ENCODE measurements at places on chromosomes 4 and X.

GRCh38 chr4:187550256-187550950 is 445.2 kb upstream of the ZFP42 start:
- DNase-seq = no peak

GRCh38 chr4:174120446-174121295 is 162.8 kb downstream of the FBXO8 start:
- peak; percentile 11 for DNase-seq

GRCh38 chr4:41506130-41506529 is 31.8 kb upstream of the LIMCH1 start:
- DNase-seq = no peak

GRCh38 chrX:132406106-132406505 is 82.7 kb downstream of the MBNL3 start:
- no peak for DNase-seq

DNA sequence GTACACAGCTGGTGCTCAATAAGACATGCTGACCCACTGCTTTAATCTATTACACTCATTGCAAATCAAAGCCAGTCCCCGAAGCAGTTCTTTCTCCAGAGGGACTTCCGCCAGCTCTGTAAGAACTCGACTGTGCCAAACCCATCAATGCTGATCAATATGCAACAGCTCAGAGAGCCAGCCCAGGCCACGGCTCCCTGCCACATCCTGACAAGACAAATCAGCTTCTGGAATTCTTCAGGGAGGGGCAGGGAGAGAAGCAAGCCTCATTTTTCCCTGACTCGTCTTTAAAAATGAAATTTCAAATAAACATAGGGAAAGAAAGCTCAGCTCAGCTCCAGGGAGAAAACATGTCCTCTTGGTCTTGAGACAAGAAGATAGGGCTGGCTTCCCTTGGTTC is 5.3 kb upstream of the ADRA2C start:
- no peak for DNase-seq

- peak; percentile 41 for DNase-seq
Observed at GRCh38 chrX:65985922-65986588, 53.8 kb downstream of the VSIG4 start.

DNA sequence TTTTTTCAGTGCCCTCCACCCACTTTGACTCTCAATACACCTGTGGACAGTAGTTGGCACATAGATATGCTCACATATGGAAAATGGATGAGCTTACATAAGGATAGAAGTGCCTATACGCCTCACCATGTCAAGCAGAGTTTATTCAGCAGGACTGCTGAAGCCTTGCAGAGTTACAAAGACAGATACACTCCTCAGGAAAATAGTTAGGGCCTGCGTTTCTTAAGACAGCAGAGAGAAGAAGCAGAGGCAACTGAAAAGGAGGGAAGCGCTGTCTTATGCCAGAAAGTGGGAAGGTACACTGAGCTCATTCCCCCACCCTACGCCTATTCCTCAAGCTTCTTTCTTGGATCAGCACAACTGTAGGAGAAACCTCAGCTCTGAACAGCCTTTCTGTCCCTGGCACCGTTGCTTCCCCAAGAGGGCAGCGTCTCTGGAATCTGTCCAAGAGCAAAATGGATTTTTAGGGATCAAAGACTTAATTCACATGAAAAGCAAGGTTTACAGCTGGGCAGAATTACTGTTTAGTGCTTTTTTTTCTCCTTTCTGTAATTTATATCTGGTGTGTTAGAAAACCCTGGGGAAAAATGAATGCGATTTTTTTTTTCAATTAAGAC is 37.3 kb upstream of the MBTPS2 start:
- DNase-seq = no peak

DNA sequence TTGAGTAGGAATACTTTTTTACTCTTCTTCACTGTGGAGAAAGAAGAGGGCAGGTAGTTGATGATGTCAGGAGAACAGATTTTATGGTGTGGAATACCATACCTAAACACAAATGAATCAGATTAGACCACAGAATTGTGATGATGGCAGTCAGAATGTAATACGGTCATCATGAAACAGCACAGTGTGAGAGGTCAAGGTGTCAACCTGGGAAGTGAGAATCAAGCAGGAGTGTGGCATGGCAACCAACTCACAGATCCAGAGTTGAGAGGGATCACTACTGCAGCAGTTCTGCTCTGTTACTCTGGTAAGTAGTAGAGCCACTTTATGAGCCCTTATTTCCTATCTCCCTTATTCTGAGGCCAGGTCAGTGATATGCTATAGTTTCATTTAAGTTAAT is 27.7 kb downstream of the METTL14 start:
- no peak for DNase-seq

DNA sequence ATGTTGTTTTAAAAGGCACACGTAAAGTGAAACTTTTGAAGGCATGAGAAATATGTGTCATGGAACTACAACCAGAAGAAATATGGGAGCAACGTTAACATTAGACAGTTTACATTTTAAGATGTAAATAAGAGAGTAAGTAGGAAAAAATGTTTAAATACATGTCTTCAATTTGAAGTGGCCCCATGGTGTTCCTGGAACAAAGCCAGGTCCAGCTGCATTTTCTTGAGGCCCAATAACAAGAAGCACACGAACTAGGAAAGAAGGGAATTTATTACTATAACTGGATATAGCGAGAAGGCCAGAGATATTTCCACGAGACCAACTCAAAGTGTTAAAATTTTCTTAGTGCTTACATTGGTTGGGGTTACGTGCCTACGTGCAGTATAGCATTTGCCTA is 458.1 kb downstream of the KCTD8 start:
- DNase-seq = no peak

- DNase-seq = no peak
Observed at GRCh38 chr4:169275180-169275579, 4.4 kb upstream of the SH3RF1 start.

DNA sequence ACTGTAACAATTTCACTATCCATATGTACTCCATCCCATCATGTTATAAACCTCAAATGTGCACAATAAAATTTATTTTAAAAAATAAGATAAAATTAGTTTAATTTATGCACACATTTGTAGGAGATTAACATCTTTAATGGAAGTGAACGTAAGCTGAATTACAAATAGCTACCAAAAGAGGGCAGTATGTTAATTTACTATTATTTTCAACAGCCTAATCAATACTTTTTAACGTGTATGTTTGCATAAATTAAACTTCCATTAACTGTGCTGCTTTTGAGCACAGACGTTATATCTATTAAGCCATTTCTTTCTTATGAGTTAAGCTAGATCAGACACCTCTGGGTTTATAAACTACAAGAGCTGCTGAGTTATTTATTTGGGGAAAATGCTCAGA is 56.5 kb upstream of the PHKA2 start:
- no peak for DNase-seq

GRCh38 chr4:25320336-25320735 is 7.8 kb downstream of the ZCCHC4 start:
- DNase-seq = no peak

GRCh38 chr4:151744614-151745013 is 16.2 kb downstream of the GATB start:
- no peak for DNase-seq

DNA sequence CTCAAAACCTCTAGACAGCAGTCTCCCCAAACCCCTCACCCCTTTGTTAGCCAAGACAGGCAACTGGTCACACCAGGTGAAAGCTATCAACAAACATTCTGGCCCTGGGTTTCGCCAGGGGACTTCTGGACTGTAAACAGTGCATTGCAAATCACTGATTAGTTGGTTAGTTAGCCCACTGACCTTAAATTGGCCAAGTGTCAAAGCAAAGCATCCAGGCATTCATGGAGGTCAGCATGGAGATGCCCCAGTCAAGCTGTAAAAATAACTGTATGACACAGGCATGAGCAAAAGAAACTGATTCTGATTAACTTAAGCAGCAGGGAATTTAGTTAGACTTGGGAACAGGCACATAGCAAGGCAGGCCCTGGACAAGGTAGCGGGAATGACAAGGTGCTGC is 156.0 kb upstream of the TTC29 start:
- DNase-seq = no peak

DNA sequence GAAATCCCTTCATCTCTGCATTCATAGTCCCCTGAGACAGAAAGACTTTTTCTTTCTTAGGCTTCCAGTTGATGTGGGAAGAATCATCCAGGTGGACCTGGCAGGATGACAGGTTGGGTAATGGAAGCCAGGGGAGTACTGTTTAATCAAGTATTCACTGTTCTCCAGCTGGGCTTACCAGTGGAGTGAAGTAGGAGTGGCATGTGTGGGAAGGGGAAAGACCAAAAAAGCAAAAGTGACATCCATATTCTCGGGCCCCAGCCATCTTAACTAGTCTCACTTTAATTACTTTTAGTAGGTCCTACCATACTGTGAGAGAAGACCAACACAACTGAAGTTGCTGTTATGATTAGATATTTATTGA is 18.5 kb downstream of the VSIG4 start:
- no peak for DNase-seq

DNA sequence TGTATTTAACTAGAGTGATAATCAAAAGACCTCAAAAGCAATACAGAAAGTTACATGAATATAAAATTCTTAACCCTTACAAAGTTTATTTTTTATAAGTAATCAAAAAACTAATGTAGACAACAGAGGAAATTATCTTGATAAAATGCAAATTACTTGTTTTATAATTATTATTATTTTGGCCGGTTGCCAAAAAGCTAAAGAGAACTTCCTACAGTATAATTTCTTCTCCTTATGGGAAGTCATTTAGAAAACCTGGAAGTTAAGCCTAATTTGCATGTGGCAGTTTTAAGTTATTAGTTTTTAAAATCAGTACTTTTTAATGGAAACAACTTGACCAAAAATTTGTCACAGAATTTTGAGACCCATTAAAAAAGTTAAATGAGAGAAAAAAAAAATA is 621.3 kb upstream of the PCDH10 start:
- DNase-seq = no peak

GRCh38 chr4:69830192-69830559 is 29.8 kb downstream of the SULT1E1 start:
- DNase-seq = no peak

DNA sequence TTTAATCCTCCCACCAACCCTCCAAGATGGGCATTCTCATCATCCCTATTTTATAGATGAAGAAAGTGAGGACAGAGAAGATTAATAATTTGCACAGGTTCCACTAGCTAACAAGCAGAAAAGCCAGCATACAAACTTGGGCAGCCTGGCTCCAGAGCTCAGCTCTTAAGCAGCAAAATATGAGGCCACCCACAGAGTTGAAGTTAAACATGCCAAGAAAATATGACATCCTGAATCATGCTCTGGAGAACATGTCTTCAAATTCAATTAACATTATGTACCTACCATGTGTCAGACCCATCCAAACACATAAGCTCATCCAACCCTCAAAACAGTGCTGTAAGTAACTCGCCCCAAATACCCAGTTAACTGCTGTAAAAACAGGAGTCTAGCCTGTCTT is 33.9 kb downstream of the USP46 start:
- no peak for DNase-seq

DNA sequence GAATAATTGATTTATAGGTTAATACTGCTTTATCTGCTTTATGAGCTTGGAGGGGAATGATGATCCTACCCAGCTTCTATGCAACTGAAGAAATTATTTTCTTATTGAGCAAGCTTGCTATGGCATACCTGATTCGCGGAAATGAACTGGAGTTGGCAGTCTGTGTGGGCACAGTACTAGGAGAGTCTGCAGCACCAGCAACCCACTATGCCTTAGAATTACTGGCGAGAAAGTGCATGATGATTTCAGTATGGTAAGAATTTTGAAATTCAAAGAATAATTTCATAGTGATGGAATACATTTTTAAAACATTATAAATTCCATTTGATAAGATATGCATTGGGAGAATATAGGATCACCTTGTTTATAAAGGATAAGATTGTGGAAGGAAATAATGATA is 32.3 kb downstream of the SPATA4 start:
- DNase-seq = no peak

DNA sequence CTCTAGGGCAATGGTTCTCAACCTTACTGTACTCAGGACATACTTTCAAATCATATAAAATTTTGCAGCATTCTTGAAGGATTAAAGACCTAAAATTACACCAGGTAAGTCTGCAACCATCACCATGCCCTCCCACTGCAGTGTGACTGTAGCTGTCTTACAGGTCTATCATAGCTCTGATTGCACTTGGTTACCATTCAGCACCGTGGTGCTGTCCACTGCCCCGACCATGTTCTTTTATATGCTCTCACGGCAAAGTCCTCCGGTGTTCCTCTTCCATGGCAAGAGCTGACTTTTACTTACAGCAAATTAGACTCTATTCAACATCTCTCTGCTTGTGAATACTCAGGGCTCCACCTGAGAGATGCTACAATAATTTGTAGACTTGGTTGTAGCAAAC is 11.5 kb downstream of the CRMP1 start:
- no peak for DNase-seq

DNA sequence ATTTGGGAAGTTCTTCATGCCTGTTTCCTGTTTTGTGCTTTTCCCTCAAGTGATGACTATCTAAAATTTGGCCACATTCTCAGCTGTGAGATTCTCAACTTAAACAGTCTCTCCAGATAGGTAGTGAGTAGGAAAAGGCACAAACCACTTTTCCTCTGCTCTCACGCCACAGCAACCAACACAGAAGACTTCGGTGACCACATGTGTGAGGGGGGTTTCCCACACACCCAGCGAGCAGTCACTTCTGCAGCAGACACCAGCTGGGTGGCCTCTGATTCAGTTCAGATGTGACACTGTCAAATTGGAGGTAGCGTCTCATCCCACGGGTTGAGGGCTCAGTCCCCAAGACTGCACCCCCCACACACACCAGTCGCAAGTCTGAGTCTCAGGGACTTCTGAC is 25.1 kb upstream of the CLDN34 start:
- peak; percentile 74 for DNase-seq

GRCh38 chr4:104641418-104641817 is 146.7 kb upstream of the CXXC4 start:
- DNase-seq = no peak

GRCh38 chrX:40945361-40945713 is 139.9 kb upstream of the USP9X start:
- no peak for DNase-seq

GRCh38 chr4:128307123-128307571 is 19.5 kb upstream of the PGRMC2 start:
- DNase-seq = no peak

GRCh38 chr4:26346203-26346620 is 25.4 kb downstream of the RBPJ start:
- no peak for DNase-seq

GRCh38 chrX:53441531-53442321 is 7.6 kb upstream of the HSD17B10 start:
- peak; percentile 78 for DNase-seq

GRCh38 chr4:73005514-73005913 is 64.0 kb downstream of the COX18 start:
- DNase-seq = no peak

GRCh38 chr4:155597933-155598451 is 68.7 kb upstream of the GUCY1A1 start:
- no peak for DNase-seq

DNA sequence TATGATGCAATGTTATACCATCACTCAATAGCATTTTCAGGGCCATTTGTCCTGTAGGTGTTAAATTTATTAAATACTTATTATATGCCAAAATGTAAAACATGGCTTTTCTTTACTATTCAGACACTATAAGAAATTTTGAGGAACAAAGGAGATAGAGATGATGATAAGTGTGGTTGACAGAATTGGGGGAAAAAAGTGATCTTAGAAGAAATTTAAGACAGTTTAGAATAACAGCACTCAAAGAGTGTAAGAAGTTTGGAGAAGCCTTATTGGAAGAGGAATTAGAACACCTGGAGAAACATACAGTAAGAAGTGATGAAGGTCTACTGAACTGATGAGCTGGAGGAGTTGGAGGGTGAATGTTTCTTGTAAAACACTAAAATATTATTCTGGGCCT is 12.8 kb upstream of the AFP start:
- DNase-seq = no peak

- DNase-seq = no peak
Observed at GRCh38 chr4:155620637-155621036, 46.0 kb upstream of the GUCY1A1 start.

GRCh38 chr4:105171912-105172311 is 25.2 kb downstream of the TET2 start:
- DNase-seq = no peak
